CD4-positive, alpha-beta T cell treated with Interleukin-10 for 1 hour (primary cell): ENCODE measurements at places on chromosomes 5 and 9.
A peak's percentile ranks its signal among the peaks of the same experiment; 100 is the strongest.

GRCh38 chr5:133723126-133723525 is 110.8 kb upstream of the FSTL4 start:
- no peak for DNase-seq

DNA sequence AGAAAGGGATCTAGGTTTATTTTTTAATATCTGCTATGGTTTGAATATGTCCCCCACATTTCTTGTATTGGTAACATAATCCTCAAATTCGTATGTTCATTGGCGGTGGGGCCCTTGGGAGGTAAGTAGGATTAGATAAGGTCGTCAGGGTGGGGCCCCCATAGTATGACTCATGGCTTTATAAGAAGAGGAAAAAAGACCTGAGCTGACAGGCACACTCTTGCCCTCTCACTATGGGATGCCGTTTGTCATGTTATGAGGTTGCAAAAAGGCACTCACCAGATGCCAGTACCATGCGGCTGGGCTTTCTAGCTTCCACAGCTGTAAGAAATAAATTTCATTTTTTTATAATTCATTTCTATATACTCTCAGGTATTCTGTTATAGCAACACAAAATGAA is 67.3 kb upstream of the SGCD start:
- DNase-seq, result no peak

DNA sequence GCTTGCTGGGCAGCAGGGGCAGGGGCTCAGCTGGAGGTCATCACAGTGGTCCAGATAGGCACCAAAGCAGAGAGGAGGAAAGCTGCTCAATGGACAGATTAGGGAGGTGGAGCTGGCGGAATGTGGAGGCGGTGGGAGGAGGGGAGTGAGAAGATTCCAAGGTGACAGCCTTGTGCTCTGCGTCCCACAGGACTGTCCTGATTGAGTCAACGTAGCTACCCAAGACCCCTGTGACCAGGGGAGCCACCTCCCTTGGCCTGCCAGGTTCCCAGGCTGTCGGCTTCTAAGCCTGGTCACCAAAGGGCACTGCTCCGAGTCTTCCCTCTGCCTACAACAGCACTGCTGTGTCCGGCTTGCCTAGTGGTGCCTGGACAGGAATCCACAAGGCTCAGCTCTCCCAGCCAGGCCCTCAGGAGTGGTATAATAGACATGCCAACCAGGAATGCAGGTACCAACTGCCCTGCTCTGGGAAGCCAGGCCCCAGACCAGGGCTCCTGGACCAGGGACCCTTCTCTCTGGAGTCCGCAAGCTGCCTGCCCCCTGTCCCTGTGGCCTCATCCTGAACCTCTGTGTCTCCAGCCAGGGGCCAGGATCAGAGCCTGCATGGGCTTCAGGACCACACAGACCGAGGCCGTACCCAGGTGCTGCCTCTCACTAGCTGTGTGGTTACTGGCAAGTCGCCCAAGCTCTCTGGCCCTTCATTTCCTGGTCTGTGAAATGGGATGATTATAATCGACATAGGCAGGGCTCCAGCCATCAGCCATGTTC is 67.9 kb downstream of the STK10 start:
- no peak for DNase-seq

- no peak for DNase-seq
Observed at GRCh38 chr9:33187519-33188218, 20.5 kb upstream of the B4GALT1 start.

DNA sequence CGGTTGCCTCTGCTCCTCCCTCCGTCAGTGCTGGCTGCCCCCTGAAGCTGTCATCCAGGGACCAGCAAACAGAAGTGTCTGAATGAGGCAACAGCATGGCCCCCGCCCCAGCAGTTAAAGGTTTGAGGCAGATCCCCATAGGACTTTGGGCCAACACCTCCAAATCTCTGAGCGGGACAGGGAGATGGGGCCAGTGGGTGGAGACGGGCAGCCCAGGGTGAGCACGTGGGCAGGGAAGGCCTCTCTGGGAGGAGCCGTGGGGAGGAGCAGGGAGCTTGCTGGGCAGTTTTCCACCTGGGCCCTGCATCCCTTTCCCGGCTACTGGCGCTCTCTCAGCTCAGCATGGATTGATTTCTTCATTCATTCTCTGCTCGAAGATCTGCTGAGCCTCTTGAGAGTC is 39.1 kb upstream of the NOTCH1 start:
- no peak for DNase-seq

- no peak for DNase-seq
Observed at GRCh38 chr9:105052346-105052745, 124.4 kb upstream of the ABCA1 start.

GRCh38 chr9:33468797-33469621 is 4.7 kb downstream of the NOL6 start:
- no peak for DNase-seq

- DNase-seq, result peak; percentile 60
Observed at GRCh38 chr9:129068990-129069861, 11.7 kb upstream of the DOLPP1 start.

DNA sequence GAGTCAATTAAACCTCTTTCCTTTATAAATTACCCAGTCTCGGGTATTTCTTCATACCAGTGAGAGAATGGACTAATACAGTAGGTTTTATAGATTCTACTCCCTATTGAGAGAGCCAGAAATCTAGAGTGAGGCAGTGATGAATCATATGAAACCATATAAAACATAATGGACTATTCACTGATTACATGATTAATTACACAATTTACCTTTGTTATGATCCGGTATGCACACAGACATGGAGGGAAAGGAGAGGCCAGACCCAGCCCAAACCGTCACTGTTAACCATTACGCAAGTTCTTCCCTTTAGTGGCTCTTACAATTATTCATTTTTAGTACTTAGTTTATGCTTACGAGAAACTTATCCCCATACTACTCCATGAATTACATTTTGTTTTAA is 205.0 kb downstream of the DNAH5 start:
- no peak for DNase-seq

- peak; percentile 92 for DNase-seq
Observed at GRCh38 chr9:32552172-32552872, at the start of the genes SMIM27 and TOPORS. TSS of gene SMIM27 (plus strand) at chr9:32552327. CDS start at chr9:32552435, 108 bp downstream. TSS of gene TOPORS (minus strand) at chr9:32552586. CDS start at chr9:32552436, 150 bp downstream.

DNA sequence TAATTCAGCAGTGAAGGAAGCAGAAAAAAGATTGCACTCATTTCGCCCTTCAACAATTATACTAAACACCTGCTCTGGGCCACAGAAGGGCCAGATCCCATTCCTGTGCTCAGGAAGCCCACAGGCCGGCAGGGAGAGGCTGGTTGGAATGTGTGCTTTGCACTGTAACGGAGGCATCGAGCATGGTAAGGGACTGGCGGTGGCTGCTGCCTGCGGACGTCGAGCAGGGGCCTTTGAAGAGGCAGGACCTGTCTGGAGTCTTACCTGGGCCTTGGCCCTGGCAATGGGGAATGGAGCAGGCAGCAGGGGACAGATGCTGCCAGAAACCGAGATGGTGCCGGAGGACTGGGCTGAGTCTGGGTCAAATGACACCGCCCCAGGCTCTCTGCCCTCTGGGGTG is 97.8 kb downstream of the KCNIP1 start:
- DNase-seq, result no peak

- no peak for DNase-seq
Observed at GRCh38 chr9:77588271-77588937, 59.7 kb downstream of the GNA14 start.

DNA sequence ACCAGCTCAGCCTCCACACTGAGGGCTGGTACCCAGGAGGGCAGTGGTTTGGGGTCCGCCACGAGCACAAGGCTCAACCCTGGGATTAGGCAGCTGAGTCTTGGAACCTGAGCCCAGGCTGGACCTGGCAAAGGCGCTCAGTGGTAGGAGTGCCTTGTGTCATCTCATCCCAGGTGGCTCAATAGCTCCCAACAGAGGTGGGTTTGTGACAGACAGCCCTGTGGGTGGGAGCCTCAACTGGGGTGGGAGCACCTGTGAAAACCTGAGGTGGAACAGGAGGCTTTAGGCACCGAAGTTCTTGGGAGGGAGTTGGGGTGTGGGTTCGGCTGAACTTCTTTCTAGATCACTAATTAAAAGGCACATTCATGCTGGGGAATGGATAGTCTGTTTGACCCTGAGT is 35.2 kb upstream of the SMU1 start:
- no peak for DNase-seq

GRCh38 chr9:98378794-98379193 is 123.3 kb upstream of the TBC1D2 start:
- no peak for DNase-seq

DNA sequence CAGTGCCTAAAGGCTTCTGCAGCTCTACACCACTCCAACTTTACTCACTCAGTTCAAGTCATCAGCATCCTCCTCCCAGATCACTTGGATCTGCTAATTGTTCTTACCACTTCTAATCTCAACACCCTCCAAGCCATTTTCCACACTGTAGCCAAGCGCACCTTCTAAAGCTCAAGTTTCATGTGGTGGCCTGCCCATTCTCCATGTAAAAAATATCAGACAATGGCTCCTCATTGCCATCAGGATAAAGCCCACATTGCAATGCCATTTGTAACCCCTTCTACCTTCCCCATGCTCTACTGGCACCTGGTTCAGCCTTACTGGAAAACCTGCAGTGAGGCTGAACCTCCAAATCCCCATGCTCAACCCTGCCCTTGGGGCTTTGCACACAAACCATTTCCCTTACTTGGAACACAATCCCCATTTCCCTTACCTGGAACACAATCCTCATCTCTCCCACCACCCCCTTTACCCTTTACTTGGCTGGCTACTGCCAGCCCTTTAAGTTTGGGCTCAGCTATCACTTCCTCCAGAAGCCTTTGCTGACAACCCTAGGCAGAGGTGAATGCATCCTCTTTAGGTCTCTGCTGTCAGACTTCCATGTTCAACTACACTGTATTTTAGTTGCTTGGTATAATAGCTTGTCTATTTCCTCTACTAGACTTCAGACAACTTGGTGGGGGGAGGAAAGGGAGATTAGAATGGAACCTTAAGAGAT is 220.0 kb downstream of the TSSK1B start:
- no peak for DNase-seq

- no peak for DNase-seq
Observed at GRCh38 chr5:172741206-172741582, 29.8 kb downstream of the DUSP1 start.

DNA sequence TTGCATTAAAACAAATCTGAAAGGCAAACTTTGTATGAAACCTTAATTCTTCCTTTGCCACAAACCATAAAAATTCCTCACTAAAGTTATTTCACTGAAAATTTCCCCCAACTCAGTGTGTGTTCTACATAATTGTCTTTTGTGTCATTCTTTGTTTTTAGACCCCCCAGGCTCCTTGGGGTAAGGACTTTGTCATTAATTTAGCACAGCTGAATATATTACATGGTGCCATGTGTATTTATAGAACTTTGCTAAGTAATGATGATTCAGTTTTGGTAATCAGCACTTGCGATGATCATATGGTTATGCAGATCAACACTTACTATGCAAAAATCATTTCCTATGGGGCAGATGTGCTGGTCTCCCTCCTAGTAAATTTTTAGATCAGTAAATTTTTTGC is 712.1 kb upstream of the MEF2C start:
- no peak for DNase-seq

DNA sequence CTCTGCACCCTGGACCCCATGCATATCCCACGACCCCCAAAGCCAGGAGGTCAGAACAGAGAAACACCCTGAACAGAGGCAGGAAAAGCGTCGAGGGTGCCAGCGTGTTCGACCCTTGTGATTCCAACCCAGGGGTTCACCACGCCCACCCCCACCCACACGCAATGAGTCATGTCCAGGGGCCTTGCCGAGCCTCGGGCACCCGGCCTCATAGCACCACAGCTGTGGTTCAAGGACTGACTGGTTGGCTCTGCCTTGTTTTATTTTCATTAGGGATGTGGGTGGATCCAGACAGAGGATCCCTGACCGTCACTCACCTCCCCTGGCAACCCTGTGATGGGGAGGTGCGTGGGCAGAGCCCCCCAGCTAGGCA is 9.5 kb upstream of the QSOX2 start:
- no peak for DNase-seq

GRCh38 chr9:3087697-3088096 is 243.8 kb upstream of the PUM3 start:
- DNase-seq, result no peak

DNA sequence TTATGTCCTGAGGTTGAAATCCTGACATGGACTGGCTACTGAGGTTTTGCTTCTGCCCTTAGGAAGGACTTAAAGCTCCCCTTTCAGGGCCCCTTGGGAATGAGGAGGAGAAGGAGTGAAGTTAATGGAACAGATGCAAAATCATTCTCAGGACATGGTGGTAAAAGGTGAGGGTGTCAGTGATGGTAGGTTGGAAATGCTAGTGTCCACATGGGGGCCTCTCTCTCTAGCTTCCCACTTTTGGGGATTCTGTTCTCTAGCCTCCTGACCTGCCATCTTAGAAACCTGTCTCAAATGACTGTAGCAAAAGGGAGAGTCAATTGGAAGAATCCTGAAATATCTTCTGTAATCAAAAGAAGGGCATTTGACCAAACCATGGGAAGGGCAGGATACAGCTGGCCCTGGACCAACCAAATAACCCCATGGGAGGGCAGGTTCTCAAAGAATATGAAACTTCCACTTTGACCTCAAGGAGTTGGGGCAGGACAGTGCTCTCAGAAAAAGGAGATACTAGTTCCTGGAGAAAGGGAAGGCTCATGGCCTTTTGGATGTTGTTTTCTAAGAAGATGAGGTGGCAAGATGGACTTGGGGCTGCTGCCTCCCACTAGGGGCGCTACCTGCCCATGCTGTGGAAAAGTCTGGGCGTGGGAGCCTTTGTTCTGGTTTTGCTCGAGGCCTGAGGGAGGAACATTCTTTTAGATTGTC is 21.2 kb upstream of the MLANA start:
- peak; percentile 17 for DNase-seq

DNA sequence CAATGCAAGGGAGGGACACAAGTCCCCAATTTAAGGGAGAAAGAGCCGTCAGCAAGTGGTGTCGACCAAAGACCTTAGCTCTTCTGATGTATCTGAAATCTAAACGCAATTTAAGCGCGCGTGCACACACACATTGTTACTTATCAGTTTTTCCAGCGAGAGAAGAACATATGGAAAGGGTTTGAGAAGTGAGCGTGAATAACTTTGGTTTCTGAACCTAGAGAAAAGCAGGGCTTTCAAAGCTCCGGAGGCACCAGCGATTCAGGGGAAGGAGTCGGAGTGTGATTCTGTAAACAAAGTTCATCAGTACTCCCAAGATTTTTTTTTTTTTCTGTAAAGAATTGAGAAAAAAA is 191.8 kb downstream of the MEF2C start:
- no peak for DNase-seq

- DNase-seq, result no peak
Observed at GRCh38 chr5:99122976-99123375, 194.2 kb upstream of the CHD1 start.

GRCh38 chr9:32970554-32970953 is 30.9 kb downstream of the APTX start:
- DNase-seq, result no peak

- no peak for DNase-seq
Observed at GRCh38 chr5:41835645-41836044, 34.6 kb downstream of the OXCT1 start.

DNA sequence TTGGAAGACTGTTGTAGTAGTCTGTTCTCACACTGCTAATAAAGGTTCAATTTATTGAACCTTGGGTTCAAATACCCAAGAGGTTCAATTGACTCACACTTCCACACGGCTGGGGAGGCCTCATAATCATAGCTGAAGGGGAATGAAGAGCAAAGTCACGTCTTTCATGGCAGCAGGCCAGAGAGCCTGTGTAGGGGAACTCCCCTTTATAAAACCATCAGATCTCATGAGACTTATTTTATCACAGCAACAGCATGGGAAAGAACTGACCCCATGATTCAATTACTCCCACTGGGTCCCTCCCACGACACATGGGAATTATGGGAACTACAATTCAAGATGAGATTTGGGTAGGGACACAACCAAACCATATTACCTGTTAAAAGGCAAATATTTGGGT is 268.2 kb downstream of the TMEM167A start:
- DNase-seq, result no peak
